ENCODE measurements at places on chromosomes 7 and 10. TPM values are rescaled to one million over a fixed set of nuclear protein-coding genes. Genes with fewer than 3 reads are reported as not detected.

PKD1L1 gene
- 0.45 TPM for total RNA-seq

PRKAR2B gene
- total RNA-seq = 2.0 TPM

ZC3HAV1L gene
- total RNA-seq = 0.93 TPM

MSRB2 gene
- 34.2 TPM for total RNA-seq

OGDHL gene
- total RNA-seq = 88.9 TPM

SDK1 gene
- total RNA-seq = 0.53 TPM

SYT15B gene
- total RNA-seq = 0.83 TPM

CALML3 gene
- total RNA-seq = not detected

SEC31B gene
- 6.7 TPM for total RNA-seq

CYP2W1 gene
- 0.08 TPM for total RNA-seq

PNLIPRP2 gene
- total RNA-seq = 0.88 TPM

GATA3 gene
- total RNA-seq = 0.88 TPM

ALOX5 gene
- total RNA-seq = 4.8 TPM

GBX1 gene
- not detected for total RNA-seq

PHF14 gene
- total RNA-seq = 14.7 TPM

NKX2-3 gene
- total RNA-seq = 0.08 TPM

GSTO2 gene
- 2.9 TPM for total RNA-seq

HMX3 gene
- 0.20 TPM for total RNA-seq

CYP3A5 gene
- 564 TPM for total RNA-seq

FRMPD2 gene
- not detected for total RNA-seq

CNNM1 gene
- total RNA-seq = 0.08 TPM

Data from left lobe of liver (tissue), 2 donors.